ENCODE measurements at places on chromosomes 6 and 20.

GRCh38 chr6:90537723-90538258 lies 49.1 kb downstream of the MAP3K7 start:
- peak; percentile 4 for DNase-seq

DNA sequence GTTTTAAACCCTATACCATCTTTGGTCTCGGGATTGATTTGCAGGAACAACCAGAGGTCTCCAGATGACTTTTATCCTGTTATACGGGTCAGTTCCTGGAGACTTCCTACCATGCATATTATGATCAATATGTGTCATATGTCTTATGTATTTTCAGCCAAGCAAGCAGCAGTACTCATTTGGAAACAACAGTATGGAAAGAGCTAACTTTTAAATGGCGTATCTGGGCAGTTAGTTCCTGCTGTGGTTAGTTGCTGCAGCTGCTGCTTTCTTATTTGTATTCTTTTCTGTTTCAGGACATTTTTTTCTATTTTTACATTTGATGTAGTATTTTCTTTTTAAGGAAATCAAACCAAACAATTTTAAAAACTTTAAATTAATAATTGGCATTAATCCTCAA lies 207.5 kb downstream of the MANEA start:
- DNase-seq: no peak

DNA sequence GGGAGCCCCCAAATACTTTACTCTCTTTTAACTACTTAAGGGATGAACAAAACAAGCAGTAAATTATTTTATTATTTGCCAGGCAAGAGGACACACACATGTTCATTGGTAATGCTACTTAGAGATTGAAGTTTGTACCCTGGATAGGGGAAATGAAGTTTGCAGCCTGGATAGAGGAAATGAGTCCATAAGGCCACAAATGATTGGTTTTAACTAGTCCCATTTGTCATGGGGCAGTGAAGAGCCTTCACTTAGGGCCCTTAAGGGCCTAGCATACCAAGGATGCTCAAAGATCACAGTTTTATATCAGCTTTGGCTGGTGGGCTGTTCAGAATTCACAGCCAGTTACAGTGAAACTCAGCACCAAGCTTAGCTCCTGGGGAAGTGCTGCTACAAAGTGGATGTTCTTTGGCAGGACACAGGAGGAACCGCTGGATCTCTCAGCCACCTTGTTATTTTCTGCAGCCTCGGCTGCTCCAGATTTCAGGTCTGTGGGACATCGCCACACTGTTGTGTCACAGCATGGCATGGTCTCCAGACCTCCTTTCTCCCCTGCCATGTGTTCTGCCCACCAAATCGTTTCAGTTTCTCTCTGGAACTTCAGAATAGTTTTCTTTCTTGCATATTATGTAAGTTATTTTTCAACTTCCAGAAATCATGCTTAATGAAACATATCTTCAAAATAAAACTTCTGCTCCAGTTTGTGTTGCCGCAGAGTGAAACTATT lies 41.8 kb downstream of the NCOA7 start:
- no peak for DNase-seq

DNA sequence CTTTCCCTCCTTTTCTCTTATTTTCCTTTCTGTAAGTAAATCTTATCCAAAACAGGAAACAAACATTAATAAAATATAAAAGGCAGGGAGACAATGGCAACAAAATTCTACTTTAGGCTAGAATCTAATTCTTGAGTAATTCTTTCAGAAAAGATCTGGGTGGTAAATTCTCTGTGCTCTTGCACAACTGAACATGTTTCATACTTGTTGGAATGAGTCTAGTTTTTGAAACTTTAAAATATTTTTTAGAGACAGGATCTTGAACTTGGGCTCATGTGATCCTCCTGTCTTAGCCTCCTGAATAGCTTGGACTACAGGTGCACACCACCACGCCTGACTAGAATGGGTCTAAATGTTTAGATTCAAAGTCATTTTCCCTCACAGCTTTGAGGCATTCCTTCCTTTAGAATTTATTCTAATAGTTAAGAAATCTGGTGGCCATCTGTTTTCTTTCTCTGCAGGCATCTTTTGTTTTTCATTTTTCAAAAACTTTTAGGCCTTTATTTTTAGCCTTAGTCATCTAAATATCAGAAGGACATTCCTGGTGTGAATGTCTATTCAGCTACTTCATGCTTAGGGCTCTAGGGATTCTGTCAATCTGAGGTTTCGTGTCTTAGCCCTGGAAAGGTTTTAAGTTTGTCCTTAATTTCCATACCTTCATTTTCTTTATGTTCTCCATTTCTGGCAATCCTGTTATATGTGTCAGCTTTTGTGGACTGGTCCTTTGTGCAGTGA lies 76.5 kb downstream of the CDKAL1 start:
- DNase-seq: no peak

GRCh38 chr6:140711019-140711613 lies 1336.7 kb upstream of the CITED2 start:
- no peak for DNase-seq

GRCh38 chr6:40569162-40569910 lies 17.8 kb downstream of the LRFN2 start:
- DNase-seq: no peak

DNA sequence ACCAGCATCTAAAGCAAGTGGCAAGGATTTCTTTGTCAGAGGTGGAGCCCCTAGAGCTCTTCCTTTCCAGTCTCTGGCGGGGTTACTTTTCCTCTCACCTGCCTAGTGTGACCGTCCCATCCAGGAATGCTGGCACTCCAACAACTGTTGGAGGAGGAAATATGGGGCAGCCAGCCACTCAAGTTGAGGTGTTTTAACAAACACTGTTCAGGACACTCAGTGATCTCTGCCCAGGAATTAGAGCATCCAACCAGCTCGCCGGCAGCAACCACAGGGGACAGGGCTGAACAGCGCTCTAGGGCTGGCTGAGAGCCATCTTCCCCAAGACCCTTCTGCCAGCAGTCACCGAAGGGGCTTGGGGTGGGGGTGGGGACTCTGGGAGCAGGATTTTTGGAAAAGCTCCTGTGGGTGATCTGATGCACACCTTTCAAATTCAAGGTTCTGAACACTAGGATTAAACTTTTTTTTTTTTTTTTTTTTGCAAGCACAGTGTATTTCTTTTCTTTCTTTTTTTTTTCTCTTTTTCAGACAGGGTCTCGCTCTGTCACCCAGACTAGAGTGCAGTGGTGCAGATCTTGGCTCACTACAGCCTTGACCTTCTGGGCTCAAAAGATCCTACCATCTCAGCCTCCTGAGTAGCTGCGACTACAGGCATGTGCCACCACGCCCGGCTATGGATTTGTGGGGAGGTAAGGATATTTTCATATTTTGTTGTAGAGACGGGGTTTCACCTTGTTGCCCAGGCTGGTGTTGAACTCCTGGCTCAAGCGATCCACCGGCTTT lies 28.4 kb upstream of the KCNK16 start:
- DNase-seq: no peak

DNA sequence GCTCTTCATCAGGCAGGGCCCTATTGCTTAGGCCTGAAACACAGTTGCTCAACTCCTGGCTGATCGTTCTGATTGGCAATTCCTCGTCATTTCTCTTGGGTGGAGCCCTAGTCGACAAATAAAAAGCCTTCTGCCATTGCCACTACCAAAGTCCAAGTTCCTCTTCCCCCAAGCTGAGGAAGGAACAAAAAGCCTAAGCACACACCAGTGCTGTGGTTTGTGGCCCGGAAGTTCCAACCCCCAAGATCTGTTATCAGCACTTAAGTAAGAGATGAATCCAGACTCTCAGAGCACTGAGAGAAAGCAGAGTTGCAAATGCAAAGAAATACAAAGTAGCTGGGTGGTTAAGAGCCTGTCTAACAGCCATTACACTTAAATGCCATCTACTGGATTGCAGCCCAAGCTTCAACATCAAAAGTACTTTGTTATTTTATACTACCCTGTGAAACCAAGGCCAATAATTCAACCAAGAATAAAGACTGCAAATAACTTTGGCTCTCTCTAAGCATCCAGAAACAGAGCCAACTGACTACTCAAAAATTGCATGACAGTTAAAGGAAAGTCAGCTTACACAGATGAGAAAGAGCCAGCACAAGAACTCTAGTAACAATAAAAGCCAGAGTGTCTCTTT lies 1024.0 kb downstream of the GRIK2 start:
- no peak for DNase-seq

DNA sequence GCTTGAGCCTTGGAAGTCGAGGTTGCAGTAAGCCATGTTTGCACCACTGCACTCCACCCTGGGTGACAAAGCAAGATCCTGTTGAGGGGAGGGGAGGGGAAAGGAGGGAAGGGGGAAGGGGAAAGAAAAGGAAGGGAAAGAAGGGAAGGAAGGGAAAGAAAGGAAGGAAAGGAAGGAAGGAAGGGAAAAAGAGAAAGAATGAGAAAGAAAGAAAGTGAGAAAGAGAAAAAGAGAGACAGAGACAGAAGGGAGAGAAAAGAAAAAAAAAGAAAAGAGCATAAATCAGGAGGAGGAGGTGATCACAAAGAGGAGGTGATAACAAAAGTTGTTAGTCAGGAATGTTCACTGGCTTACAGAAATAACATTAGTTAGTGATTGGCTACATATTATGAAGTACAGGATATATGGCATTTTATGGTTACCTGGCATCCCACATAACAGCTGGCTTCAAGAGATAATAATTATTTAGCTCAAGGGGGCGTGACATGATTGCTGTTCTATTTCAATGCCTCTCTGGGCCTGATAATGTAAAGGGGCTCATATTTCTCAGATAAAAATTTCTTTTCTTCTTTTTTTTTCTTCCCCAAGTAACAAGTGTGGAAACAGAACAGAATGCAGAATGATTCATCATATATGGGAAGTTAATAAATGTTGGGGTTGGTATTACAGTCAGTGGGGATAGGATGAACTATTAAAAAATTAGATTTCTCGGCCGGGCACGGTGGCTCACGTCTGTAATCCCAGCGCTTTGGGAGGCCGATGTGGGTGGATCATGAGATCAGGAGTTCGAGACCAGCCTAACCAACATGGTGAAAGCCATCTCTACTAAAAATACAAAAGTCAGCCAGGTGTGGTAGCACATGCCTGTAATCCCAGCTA lies 27.1 kb downstream of the SAMHD1 start:
- DNase-seq: no peak

- DNase-seq: no peak
Measured at GRCh38 chr6:40585651-40586269, 1.4 kb downstream of the LRFN2 start.

DNA sequence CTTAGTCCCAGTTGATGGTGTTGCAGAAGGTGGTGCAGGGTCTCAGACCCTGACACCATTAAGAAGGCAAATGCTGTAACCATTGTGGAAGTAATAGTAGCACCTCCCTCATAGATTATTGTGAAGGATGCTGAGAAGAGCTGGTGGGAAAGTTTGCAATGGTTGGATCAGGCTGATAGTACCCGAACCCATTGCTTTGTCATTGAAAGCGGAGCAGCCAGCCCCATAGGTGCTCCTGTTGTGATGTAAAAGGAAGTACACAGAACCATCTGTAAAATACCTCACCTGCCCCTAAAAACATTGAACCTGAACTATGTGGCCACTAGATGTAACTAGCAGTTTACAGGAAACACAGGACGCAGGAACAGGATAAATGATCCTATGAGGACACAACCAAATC lies 31.5 kb downstream of the RIOK1 start:
- DNase-seq: no peak

DNA sequence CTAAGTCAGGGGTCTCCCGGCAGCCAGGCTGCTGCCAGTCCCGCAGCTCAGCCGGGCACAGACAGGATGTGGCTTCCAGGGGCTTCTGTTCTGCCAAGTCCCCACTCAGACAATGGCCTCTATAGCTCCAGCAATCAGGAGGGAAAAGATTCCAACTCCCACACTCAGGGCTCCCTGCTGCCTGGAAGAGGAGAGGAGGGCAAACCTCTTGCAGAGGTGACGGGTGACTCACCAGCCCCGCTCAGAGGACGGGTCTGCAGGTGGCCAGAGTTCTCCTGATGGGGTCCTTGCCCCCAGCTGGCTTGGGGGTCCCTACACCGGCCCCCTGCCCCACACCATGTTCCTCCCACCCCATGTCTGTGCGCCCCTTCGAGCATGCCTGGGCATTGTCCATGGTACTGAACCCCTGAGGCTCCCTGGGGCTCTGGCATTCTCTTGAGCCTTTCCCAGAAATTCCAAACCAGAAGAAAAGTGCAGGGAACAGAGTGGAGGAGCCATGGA lies 32.6 kb downstream of the NTSR1 start:
- no peak for DNase-seq

- no peak for DNase-seq
Measured at GRCh38 chr6:108564178-108564577, 3.5 kb downstream of the FOXO3 start.

GRCh38 chr20:8132484-8133309 lies 631 bp downstream of the PLCB1 start:
- DNase-seq: no peak

- peak; percentile 58 for DNase-seq
Measured at GRCh38 chr6:111565326-111566221, 40.1 kb downstream of the TRAF3IP2 start.

DNA sequence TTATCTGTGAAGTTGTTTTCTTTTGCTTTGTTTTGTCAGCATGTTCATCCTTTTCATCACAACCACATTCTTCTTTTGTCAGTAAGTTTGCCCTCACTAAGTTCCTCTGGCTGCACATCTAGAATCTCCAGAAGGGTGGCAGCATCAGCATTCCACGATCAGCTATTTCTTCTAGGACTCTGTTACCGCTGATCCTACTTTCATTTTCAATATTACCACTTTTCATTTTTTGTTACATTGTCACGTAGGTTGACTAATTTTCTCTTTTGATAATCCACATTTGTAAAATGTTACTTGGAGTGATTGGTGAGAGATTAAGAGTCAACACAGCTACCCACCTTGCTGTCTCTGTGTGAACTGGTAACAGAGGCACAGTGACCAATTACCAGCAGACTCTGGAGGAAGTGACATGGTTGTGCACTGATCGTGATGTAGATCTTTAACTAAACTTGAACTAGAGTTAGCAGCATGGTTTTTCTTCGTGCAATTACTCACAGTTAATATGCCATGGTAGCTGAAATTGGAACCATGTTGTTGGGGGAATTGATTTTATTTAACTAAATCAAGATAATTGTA lies 307.9 kb upstream of the SLC35B3 start:
- DNase-seq: peak; percentile 14

GRCh38 chr6:70700922-70701876 lies 33.5 kb downstream of the SMAP1 start:
- DNase-seq: no peak

DNA sequence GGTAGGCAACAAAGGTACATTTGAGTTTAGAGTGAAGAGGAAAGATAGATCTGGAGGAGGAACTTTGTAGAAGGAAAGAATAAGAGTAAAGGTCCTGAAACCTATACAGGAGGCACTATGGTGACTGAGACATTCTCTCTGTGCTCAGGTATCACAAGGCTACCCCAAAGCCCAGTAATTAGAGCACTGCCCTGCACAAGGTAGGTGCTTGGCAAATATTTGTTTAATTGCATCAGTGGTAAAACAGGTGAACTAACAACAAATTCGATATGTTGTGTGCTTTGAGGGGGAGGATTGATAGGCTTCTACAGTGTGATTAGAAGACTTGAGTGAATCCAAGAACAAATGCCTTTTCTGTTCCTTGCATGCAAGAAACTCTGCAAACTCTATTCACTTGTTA lies 6.8 kb upstream of the TSHZ2 start:
- DNase-seq: no peak

Measured in GM20000 (cell line).